GDM1 (cell line): ENCODE measurements at places on chromosomes 1 and 21.

GRCh38 chr1:71087060-71087459, 6.2 kb upstream of the ZRANB2 start:
- no peak for DNase-seq

DNA sequence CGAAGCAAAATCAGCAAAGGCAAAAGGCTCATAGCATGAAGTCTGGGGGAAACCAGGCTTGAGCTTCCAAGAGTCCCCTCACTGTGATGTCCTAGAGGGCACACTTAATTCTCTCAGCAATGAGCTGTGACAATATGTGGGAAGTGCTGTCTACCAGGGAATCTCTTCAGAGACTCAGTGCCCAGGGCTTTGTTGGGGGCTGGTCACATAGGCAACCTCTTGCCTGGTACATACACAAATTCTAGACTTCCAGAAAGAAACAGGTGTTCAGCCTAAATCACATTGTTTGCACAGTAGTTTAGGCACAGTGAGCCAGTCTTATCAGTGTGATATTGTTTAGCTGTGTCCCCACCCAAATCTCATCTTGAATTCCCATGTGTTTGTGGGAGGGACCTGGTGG, 400.5 kb downstream of the PRDM2 start:
- DNase-seq, result no peak

GRCh38 chr1:220032911-220033310, 13.4 kb downstream of the EPRS1 start:
- DNase-seq, result no peak

DNA sequence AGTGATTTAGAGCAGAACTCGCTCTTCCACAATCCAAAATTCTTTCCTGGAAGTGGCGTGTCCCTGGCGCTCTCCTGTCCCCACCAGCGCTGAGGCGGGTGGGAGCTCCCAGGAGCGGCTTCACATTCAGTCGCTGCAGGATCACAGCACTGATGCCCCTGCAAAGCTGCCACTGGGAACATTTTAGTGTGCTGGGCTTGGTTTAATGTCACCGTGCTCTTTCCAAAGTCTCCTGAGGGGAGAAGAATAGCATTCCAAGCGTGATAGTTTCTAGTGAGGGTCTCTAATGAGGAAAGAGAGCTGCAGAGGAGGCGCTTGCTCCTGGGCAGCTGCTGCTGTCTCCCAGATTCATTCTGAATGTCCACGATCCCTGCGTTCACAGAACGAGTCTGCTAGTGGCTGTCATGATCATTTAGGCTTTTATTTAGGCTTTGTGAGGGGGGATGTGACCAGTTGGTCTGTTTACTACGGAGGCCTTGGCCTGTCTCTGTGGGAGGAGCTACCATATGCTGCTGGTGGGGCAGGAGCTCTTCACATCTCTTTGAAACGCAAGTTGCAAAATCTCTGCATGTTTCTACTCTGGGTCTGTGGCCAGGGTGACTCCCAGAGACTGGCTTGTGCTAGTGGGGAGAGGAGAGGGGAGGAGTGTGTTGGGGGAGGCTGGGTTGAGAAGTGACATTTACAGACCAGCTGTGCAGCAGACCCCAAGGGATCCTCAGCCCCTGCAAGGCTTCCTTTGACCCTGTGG, 23.4 kb downstream of the OLFML3 start:
- no peak for DNase-seq

- peak; percentile 87 for DNase-seq
Measured at GRCh38 chr21:39445321-39446269, at the start of gene LCA5L. Gene LCA5L, minus strand, starts transcription at chr21:39445778. Its CDS starts 17,285 bp downstream, at chr21:39428493.

DNA sequence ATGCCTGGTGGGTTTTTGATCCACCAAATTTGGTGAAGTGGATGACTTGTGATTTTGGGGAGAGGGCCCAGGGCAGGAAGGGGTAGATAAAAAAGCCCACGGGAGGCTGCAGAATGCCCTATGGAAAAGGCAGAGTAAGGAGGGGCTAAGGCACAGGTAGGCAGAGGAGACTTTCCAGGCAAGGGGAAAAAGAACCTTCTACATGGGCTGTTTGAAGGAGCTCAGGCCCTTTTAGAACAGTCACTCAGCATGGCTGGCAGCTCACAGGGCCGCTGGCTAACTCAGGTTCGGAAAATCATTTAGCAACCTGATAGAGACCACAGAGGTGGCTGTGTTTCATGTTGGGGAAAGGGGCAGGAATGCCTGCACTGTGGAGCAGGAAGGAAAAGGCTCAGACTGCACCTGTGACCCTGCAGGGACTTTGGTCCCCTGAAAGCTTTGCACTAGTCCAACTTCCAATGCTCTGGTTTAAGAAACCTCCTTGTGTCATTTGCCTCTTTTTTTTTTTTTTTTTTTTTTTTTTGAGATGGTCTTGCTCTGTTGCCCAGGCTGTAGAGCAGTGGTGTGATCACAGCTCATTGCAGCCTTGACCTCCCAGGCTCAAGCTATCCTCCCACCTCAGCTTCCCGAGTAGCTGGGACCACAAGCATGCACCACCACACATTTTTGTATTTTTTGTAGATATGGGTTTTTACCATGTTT, 58.5 kb upstream of the ENAH start:
- DNase-seq, result no peak

GRCh38 chr1:24074196-24074595, 37.7 kb downstream of the MYOM3 start:
- no peak for DNase-seq

GRCh38 chr1:21647431-21648351, 21.5 kb downstream of the RAP1GAP start:
- peak; percentile 27 for DNase-seq

GRCh38 chr21:31772674-31773555, 41.0 kb upstream of the SCAF4 start:
- DNase-seq, result no peak

DNA sequence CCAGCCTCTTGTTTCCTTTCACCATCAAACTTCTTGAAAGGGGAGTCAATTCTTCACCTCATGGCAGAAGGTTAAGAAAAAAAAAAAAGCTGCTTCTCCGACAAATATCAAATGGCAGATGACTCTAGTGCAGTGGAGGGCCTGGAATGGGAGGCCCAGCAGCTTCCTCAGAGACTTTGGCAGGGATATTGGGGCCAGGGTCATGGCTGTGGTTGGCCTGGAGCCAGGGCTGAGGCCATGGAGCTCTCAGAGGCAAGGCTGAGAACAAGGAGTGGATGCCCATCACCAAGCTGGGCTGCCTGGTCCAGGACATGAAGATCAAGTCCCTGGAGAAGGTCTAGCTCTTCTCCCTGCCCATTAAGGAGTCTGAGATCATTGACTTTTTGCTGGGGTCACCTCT, 18.7 kb downstream of the MTF1 start:
- DNase-seq, result no peak

GRCh38 chr1:23196627-23197328, 20.5 kb downstream of the HTR1D start:
- no peak for DNase-seq

- DNase-seq, result no peak
Measured at GRCh38 chr1:53254011-53254640, 15.8 kb upstream of the MAGOH start.

- DNase-seq, result no peak
Measured at GRCh38 chr1:157001304-157001703, 44.2 kb downstream of the ARHGEF11 start.

- DNase-seq, result no peak
Measured at GRCh38 chr21:31218830-31219608, 125.0 kb downstream of the TIAM1 start.

- no peak for DNase-seq
Measured at GRCh38 chr1:62077821-62078220, 116.8 kb upstream of the L1TD1 start.

DNA sequence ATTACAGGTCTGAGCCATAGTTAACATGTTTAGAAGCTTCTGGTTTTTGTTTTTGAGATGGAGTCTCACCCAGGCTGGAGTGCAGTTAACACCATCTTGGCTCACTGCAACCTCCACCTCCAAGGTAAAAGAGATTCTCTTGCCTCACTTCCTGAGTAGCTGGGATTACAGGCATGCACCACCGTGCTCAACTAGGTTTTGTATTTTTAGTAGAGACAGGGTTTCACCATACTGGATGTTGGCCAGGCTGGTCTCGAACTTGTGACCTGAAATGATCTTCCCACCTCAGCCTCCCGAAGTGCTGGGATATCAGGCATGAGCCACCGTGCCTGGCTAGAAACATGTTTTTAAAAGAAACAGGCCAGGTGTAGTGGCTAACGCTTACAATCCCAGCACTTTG, 10.5 kb downstream of the NDUFS5 start:
- DNase-seq, result no peak

DNA sequence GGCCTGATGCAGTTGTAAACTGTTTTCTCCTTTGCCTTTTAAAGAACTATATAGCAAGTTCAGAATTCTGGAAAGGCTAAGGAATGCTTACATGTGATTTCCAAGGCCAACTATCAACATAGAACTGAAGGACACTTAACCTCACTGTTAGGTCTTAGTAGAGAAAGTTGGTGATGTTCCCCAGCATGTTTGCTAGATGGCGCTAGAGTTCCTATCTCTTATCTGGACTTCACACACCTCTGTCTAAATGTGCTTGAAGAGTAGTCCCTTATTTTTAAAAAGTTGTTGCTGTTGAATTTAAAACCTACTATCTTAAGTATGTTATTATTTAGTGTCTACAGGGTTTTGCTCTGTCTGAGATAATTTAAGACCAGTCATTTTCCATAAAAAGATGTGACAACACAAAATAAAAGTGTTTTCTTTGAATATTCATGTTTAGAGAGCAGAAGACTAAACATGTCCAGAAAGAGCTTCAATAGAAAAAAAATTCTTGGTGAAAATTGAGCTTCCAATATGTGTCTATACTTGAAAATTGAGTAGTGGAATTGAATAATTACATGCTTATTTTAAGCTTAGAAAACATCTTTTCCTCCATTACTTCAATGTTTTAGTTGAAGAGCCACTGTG, 237.3 kb downstream of the S1PR1 start:
- peak; percentile 18 for DNase-seq

DNA sequence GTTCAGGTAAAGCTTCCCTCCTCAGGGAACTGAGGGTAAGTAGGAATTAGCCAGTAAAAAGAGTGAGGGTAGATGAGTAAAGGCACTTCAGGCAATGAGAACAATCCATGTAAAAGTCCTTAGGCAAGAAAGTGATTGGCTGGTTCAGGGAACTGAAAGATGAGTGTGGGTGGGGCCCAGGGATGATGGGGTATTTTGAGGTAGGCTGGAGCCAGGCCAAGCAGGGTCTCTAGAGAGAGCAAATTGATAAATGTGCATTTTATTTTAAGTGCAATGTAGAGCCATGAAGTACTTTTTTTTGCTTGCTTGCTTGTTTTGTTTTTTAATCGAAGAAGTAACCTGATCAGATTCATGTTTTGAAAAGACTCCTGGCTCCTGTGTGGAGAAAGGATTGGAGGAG, 26.5 kb downstream of the OSBPL9 start:
- no peak for DNase-seq

DNA sequence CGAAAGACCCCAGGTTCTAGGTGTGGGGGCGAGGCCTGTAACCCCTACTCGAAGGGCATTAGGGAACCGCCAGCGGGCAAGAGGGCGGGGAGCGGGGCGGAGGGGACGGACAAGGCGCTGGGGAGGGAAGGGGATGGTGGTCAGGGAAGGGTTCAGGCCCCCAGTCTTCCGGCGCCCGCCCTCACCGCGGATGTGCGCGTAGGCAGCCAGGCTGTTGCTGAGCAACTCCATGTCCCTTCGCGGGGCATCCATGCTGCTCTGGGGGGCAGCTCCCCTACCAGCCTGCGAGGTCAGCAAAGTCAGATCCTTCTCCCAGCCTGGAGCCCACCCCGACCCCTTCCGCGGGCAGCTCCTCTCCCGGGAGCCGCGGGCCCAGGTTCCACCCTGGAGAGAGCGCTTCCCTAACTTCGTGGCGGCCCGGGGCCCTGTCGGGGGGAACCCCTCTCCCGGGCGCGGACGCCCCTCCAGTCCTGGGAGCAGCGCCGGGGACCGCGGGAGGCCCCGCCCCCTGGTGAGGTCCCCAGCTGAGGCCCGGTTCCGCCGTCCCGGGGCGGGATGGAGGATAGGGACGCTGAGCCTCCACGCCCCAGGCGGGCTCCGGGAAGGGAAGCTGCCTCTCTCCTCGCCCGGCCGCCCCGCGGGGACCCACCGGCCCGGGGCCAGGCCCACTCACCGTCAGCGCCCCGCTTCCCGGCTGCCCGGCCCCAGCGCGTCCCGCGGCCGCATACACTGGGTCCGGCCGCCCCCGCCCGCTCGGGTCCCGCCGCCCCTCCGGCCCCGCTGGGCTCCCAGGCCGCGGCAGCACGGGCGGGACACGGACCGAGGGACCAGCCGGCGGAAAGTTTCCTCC, 434 bp downstream of the EVA1B start:
- no peak for DNase-seq

GRCh38 chr1:239250353-239251035, 135.9 kb upstream of the CHRM3 start:
- peak; percentile 23 for DNase-seq

DNA sequence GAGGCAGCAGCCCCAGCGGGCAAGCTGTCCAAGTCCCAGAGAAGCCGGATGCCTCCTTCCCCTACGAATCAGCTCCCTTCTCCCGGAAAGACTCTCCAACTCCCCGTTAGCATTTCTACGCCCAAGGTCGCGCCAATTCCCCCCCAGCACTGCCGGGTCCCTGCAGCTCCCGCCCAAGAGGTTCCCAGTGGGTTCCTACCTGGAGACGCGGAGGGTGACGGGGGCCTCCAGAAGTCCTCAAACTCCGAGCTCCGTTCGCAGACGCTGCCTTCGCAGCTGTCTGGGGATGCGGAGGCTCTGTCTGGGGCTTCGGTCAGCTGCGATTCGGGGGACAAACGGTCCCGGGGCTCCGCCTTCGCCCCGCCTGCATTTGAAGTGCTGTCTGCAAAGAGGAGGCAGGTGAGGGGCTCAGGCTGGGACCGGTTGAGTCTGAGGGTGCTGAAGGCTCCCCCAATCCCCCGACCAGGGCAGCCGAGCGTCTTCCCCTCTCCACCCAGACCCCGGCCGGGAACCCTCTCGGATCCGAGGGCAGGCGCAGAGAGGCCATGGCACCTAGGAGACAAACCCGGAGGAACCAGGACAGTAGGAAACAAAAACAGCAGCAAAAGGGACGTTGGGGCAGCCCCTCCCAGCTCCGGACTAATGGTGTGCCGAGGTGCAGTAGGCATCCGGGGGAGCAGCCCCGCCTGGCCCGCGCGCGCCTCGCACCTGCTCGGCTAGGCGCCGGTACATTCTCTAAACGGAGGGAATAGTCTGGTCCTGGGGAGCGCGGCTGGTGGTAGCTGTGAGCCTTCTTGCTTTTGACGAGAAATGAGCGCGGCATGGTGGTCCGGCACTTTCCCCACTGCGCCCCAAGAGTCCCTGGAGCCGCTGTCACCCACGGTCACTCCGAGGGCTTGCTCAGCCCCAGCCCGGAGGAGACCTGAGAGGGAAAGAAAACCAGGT, 3.8 kb downstream of the GFI1 start:
- no peak for DNase-seq

- no peak for DNase-seq
Measured at GRCh38 chr1:6984986-6985385, 199.7 kb downstream of the CAMTA1 start.

DNA sequence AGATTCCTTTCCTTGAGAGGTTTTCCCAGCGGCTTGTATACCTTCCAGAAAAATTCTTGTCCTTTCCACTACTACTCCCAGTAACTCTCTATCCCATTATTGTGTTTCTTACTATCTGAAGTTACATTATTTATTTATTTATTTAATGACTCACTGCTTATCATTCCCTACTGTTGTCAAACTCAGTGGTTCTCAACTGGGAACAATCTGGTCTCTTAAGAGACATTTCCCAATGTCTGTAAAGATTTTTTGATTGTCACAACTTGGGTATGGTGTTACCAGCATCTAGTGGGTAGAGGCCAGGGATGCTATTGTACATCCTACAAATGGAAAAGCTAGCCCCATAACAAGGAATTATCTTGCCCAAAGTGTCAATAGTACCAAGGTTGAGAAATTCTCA, 771.5 kb upstream of the ADGRL2 start:
- no peak for DNase-seq
